Esophagus mucosa (tissue), 1 donor: ENCODE measurements at places on chromosomes 3 and 15. TPM values are rescaled to one million over a fixed set of nuclear protein-coding genes. Genes with fewer than 3 reads are reported as not detected.

DNA sequence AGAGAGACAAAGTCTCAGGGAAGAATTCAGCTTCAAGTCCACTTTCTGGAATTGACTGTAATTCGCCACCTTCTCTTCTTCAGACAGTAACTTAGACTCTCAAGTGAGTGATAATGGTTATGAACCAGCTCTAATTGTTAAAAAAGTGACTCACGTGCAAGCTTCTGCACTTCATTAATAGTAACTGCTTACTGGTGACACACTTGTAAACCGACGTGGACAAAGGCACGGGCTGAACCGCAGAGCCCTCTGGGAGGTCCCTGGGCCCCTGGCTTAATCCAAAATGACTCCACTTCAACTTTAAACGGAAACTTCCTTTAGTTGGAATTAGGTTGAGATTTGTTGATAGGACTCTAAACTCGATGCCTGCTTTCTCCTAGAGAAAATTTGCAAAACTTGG is 17.0 kb downstream of the MUC4 start:
- ATAC-seq, result peak; percentile 46

DNA sequence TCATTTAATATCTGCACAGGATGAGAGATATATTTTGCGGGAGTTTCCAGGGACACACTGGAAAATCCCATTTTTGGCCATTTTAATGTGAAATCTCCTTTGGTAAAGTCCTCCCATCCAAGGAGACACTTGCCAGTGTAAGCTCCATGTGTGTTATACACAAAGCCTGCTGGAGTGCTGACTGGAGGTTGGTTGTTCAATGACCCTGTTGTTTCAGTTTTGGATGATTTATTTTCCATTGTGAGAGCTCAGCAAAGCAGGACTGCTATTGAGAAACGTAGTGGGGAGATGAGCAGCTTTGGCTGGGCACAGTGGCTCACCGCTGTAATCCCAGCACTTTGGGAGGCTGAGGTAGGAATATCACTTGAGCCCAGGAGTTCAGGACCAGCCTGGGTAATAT is 127.7 kb downstream of the NUP210 start:
- ATAC-seq, result no peak

DNA sequence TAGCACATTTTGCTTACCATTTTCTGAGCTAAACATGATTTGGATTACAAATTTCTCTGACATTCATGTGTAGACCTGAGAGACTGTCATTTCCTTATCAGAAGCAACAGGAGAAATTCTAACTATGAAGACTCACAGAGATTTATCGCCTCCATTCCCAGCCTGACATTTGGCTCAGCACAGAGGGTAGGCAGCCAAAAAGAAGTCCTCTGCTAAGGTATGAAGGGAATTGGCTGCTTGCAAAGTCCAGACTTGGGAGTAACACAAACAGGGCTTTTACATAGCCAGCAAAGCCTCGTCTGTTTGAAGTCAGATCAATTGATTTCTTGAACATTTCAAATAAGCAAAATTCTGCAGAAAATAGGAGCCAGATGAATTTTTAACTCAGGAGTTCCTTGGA is 57.0 kb upstream of the CMSS1 start:
- no peak for ATAC-seq

PP2D1 gene
- not detected for total RNA-seq

DNA sequence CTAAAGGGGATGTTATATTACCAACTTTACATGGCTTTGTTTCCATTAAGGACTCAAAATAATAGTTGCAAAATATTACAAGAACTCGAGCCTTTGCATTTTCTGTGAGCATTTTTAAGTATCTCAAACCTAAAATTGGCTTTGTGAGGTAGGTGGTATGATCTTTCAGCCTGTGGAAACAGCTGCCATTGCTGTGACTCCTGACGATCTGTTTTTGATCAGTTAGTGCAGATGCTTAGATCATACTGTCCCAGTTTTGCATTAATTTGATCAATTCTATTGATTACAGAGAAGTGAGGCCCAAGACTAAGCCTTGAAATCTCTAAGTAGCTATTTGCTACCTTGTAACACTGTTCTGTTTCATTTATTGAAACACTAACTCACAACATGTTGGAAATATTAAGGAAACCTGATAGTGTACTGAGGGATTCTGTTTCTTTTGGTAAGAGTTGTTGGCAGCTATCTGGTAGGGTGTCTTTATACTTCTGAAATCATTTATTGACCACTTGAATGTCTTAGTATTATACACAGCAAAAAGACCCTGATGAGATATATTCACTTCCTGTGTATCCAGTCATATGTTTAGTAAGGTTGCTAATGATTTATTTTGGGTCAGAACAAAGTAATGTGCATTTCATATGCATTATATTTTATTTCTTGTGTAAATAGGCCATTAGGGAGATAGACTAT is 14.8 kb downstream of the SKIL start:
- ATAC-seq, result no peak

NR1I2 gene
- total RNA-seq, result not detected

- ATAC-seq, result no peak
Measured at GRCh38 chr3:128144512-128145187, 8.6 kb upstream of the EEFSEC start.
